Activated CD4-positive, alpha-beta T cell treated with anti-CD3 and anti-CD28 coated beads for 24 hours (primary cell): ENCODE measurements at places on chromosomes 7 and 10.

GRCh38 chr7:141915565-141915964 is 634 bp upstream of the OR9A4 start:
- DNase-seq = no peak

DNA sequence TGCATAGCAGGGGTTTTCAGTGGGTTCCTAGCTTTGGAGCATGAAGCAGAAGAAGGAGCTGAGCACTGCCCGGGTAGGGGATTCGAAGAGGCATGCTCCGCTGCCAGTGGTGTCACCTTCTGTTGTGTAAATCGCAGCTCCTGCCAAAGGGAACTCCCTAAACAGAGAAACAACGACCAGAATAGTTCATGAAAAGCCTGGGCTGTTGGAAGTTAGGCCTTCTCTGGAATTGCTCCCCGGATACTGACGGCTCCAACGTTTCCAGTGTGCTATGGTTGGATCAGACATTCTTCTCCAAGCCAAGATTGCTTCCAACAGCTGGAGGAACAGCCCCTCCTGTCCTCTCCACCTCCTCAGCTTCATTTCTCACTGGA is 546.0 kb upstream of the FZD8 start:
- no peak for DNase-seq

- no peak for DNase-seq
Observed at GRCh38 chr10:73650537-73651331, 5.1 kb downstream of the SYNPO2L start.

DNA sequence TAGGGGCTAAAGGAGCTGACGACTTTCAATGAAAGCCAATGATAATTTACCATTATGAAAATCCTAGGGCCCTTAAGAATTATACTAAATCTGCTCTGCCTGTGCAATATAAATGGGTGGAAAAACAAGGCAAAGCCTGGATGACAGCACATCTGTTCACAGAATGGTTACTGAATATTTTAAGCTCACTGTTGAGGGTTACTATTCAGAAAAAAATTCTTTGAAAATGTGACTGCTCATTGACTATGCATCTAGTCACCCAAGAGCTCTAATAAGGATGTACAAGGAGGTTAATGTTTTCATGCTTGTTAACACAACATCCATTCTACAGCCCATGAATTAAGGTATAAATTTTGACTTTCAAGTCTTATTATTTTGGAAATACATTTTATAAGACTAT is 8.9 kb downstream of the DKK1 start:
- no peak for DNase-seq

DNA sequence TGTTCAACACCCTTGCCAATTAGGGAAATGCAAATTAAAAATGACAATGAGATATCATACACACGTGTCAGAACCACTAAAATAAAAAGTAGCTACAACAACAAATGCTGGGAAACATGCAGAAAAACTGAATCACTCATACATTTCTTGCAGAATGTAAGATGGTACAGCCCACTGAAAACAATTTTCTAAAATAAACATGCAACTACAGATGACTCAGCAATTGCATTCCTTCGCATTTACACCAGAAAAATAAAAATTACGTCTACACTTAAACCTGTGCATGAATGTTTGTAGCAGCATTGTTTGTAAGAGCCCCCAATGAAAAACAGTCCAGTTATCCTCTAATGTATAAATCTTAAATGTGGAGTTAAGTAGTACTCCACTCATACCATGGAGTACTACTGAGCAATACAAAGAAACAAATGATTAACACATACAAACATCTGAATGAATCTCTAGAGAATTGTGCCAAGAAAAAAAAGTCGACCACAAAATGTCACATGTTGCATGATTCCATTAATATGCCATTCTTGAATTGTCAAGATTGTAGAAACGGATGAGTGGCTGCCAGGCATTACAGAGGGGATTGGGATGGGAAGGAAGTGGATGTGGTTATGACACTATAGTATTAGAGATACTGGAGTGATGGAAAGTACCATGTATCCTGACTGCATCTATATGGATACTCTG is 134.6 kb upstream of the NPSR1 start:
- DNase-seq = no peak

DNA sequence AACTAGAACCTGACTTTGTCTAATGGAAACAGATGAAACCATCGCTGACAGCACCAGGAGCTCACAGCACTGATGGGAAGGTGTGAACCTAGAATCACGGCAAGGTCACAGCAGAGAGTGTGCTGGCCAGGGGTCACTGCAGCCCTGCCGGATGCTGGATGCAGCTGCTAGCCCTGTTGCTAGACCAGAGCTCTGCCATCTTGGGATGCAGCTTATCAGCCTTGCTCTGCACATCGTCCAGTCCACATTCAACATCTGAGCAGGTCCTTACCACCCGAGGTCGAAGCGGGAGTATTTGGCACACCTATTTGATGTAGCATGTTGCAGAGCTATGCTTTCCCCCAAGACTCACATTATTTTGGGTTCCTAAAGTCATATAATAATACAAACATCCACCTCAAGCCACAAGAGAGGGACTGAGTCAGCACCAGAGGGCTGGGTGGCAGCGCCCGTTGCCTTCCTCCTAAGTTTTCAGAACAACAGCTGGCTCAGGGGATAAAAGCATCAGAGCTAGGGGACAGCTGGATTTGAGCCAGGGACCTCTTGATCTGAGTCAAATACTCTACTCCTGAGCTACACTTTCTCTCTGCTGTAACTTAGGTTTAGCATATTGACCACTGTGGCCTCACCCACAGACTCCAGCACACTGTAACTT is 135.3 kb downstream of the ZNF467 start:
- DNase-seq = no peak

DNA sequence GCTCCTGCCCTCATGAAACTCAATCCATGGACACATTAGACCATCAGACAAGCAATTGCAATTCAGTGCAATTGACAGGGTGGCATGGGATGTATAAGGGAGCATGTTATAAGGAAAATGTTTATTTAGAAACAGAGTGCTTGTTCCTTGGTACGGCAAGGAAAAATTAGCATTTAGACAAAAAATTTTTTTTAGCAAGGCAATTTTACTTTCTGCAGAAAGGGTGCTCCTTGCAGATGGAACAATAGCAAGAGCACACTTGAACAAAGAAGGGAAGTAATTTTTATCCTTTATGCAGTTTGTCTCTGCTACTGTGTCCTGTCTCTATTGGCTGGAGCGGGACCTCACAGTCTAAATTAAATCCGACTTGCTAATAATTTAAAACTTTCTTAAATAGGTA is 6.2 kb upstream of the BAG3 start:
- DNase-seq = no peak

DNA sequence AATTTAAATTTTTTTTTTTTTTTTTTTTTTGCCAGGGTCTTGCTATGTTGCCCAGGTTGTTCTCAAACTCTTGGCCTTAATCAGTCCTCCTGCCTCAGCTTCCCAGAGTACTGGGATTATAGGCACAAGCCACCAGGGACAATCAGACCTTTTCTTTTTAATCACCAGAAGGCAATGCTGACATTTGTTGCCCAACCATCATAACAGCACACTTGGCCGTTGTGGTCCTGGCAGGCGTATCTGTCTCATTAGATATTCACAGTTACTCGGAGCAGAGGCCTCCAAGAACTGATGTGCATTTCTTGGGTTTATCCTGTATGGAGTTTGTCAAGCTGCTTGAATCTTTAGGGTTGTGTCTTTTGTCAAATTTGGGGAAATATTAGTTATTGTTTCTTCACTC is 100.0 kb downstream of the SORCS3 start:
- DNase-seq = no peak

GRCh38 chr10:11224321-11224720 is 206.6 kb downstream of the CELF2 start:
- DNase-seq = no peak

- no peak for DNase-seq
Observed at GRCh38 chr10:109961174-109962001, 38.1 kb upstream of the XPNPEP1 start.

GRCh38 chr7:128435327-128435686 is 20.4 kb upstream of the HILPDA start:
- no peak for DNase-seq

- DNase-seq = no peak
Observed at GRCh38 chr10:7230036-7230435, 180.8 kb downstream of the SFMBT2 start.

DNA sequence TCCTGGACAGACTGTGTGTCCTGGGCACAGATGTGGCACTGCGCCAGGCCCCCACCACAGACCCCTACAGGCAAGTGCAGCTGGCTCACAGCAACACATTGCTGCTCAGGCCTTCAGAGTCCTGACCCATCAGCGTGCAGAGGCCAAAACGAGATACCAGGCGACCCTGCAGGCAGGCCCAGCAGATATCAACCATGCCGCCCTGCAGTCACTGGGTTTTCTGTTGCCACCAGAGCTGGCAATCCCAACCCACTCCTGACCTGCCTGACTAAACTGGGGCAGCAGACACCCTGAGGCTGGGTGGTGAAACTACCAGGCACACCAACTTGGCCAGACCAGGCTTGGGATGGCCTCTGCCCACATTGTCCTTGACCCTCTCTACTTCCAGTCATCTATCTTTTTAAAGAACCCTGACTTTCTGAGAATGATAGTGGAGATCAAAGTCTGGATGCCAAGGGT is 20.3 kb downstream of the ZCCHC24 start:
- no peak for DNase-seq

- DNase-seq = no peak
Observed at GRCh38 chr10:88039496-88040200, 176.2 kb downstream of the PTEN start.

DNA sequence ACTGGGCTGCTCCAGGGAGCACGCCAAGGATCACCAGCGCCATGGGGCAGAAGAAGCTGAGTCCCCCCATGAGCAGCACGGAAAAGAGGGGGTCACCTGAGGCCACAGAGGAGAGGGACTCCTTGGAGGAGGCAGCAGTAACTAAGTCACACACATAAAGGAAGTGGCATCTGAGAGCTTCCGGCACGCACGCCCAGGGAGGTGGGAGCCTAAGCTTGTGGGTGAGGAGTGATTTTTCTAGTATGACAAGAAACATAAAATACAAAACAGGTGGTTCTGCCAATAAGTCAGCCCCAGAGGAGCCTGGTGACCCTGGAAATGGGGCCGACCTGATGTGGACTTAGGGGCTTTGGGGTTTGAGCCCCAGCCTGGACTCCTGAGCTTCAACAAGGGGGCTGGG is 60.8 kb downstream of the CARD11 start:
- DNase-seq = peak; percentile 27

- no peak for DNase-seq
Observed at GRCh38 chr10:122939856-122940543, 14.0 kb downstream of the C10orf88 start.

DNA sequence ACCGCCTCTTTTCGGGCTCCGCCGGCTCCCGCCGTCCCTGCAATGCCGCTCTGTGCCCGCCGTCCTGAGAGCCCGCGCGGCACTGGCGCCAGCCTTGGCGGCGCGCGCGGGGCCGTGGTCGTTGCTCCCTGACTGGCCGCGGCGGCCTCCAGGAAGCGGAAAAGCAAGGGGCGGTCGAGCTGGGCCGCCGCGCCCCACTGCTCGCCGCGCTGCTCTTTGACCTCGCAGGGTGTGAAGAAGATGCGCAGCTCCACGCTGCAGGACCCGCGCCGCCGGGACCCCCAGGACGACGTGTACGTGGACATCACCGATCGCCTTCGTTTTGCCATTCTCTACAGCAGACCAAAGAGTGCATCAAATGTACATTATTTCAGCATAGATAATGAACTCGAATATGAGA is at the start of gene CDC14C:
Gene CDC14C, plus strand, starts transcription at position 115 of the 400 bp plus-strand sequence. Its CDS starts 126 bp downstream, at position 241.
- no peak for DNase-seq

DNA sequence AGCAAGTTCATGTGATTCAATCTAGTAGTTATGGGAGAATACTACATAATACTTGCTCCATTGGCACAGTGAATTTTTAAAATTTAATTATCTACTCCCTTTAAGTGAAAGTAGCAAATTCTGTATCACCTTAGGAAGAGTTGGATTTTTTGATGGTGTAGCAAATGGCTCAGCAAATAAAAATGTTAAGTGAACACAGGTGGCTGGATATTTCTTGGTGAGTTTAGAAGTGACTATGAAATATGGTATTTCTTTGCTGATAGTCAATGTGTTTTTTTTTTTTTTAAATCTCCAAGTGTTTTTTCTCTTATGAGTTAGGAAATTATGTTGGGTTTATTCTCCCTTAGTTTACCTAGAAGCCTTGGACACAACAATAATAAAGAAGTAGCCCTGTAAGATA is 67.8 kb downstream of the CREM start:
- DNase-seq = no peak

DNA sequence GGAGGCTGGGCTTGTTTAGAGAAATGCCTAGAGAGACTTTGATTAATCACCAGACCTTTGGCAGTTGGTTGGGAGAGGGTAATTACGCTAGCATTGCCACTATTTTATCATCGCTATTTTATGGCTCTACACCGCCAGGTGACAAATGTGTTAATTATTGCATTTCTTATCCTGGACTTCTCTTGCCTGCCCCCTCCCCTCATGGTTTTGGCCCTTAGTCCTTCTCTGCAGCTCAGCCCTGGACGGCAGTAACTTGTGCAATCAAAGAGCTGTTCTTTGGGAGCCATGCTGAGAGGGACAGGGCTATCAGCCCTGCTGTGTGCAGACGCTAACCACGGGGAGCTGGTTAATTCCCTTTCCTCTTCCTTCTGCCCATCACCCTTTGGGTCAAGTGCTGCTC is 585.0 kb downstream of the AUTS2 start:
- no peak for DNase-seq

- DNase-seq = no peak
Observed at GRCh38 chr7:21624320-21624719, 81.5 kb downstream of the DNAH11 start.

DNA sequence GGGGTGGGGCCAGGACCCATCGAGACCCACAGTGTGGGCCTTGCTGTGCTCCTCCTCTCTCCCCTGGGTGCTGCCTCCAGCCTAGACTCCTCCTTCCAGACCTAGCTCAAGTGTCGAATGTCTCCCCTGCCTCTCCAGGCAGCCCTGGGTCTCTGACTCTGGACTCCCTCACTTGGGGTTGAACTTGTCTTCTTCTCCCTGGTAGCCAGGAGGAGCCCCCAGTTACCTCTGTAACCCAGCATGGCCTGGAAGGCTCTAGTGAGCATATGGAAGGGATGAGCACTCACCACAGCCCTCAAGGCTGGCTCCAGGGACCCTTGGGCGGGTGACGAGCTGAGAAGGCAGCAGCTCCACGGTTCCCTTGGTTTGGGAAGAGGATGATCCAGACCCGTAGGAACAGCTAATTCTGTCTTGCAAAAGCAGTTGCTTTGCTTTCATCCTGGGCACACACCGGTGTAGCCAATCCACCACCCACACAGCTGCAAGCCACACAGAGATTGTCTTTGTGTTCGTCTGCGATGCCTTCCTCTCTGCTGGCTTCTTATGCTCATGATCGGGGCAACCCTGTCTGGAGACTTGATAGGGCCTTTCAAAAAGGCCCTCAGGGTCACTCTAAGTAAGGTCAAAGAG is 52.3 kb upstream of the ANTXRL start:
- no peak for DNase-seq

- DNase-seq = no peak
Observed at GRCh38 chr7:8126601-8127167, 135.3 kb downstream of the ICA1 start.

- no peak for DNase-seq
Observed at GRCh38 chr10:26214551-26215395, 1.8 kb upstream of the GAD2 start.

GRCh38 chr10:61793760-61794703 is 107.5 kb upstream of the ARID5B start:
- no peak for DNase-seq

- DNase-seq = no peak
Observed at GRCh38 chr10:77357611-77358310, 279.8 kb downstream of the KCNMA1 start.

- peak; percentile 7 for DNase-seq
Observed at GRCh38 chr7:78226059-78226719, 427.6 kb downstream of the PHTF2 start.
